ENCODE measurements at places on chromosomes 4 and X. TPM values are rescaled to one million over a fixed set of nuclear protein-coding genes. Genes with fewer than 3 reads are reported as not detected.

The RTL3 gene
- not detected for total RNA-seq

The PCYT1B gene
- total RNA-seq, result not detected

The SH3D19 gene
- total RNA-seq, result not detected

The SMIM31 gene
- not detected for total RNA-seq

The SULT1E1 gene
- total RNA-seq, result not detected

GRCh38 chr4:136319789-136320464 lies 1212.4 kb downstream of the PCDH18 start:
- H3K4me1 ChIP-seq, result no peaks in the 10 kb centered on the region
- no peak for DNase-seq
- H3K27ac ChIP-seq, result no peak overlapping the region
- no peaks in the 10 kb centered on the region for H3K27me3 ChIP-seq
- H3K4me3 ChIP-seq, result no peak overlapping the region
- no peaks in the 10 kb centered on the region for H3K36me3 ChIP-seq

GRCh38 chr4:182745237-182745636 lies 171.9 kb downstream of the DCTD start:
- no peaks in the 10 kb centered on the region for H3K27me3 ChIP-seq
- no peaks in the 10 kb centered on the region for H3K4me1 ChIP-seq
- no peak overlapping the region for H3K27ac ChIP-seq
- no peaks in the 10 kb centered on the region for H3K36me3 ChIP-seq
- no peak overlapping the region for H3K4me3 ChIP-seq

DNA sequence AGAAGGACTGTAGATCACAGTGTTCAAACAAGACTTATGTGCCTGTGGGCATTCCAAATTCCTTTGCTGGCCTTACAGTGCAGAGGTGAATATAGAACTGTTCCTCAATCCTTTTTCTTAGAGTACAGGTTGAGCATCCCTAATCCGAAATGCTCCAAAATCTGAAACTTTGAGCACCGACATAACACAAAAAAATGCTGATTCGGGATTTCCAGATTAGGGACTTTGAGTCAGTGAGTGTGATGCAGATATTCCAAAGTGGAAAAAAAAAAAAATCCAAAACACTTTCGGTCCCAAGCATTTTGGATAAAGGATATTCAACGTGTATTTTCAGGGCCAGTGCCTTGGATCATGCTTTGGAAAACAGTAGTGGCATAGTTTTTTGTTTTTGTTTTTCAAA lies 9.2 kb downstream of the SMS start:
- no peaks in the 10 kb centered on the region for H3K36me3 ChIP-seq
- no peaks in the 10 kb centered on the region for H3K27me3 ChIP-seq
- no peak overlapping the region for H3K4me3 ChIP-seq
- no peaks in the 10 kb centered on the region for H3K4me1 ChIP-seq
- H3K27ac ChIP-seq, result no peak overlapping the region

DNA sequence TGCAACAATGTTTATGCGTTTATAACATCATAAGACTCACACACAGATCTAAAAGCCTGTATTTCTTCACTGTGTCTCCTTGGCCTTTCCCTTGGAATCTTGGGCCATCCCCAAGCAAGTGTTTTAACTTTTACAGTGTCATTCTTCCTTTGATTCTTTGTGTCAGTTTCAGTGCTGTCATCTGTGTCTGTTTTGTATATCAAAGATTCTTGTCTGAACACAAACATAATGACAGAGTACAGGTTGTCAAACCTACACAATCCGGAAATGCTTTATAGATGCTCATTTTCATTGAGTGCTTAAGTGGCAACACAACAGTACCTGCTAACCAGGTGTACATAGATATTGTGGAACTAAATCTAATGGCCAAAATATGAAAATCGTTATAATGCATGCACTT lies 1500.0 kb downstream of the TECRL start:
- H3K36me3 ChIP-seq, result no peaks in the 10 kb centered on the region
- no peak overlapping the region for H3K4me3 ChIP-seq
- H3K27me3 ChIP-seq, result no peaks in the 10 kb centered on the region
- DNase-seq, result no peak
- H3K4me1 ChIP-seq, result no peaks in the 10 kb centered on the region

DNA sequence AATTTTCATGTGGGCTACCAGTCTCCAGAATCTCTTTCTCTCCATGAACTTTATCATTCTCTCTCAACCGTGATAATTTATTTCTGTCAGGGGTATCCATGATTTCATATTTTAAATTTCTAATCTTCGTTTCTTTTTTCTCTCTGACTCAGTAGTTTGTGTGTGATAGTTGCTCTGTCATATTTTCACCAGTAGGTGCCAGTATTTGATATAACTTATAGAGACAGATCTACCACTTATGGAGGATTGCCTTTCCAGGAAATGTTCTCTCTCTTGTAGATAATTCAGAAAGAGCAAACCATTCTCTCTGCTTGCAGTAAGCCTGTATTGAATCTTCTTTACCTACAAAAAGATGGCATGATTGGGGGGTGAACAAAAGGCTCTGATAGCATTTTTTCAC lies 79.3 kb upstream of the DYNLT3 start:
- no peak overlapping the region for H3K4me3 ChIP-seq
- no peak overlapping the region for H3K27ac ChIP-seq
- H3K27me3 ChIP-seq, result no peaks in the 10 kb centered on the region
- H3K36me3 ChIP-seq, result no peaks in the 10 kb centered on the region

DNA sequence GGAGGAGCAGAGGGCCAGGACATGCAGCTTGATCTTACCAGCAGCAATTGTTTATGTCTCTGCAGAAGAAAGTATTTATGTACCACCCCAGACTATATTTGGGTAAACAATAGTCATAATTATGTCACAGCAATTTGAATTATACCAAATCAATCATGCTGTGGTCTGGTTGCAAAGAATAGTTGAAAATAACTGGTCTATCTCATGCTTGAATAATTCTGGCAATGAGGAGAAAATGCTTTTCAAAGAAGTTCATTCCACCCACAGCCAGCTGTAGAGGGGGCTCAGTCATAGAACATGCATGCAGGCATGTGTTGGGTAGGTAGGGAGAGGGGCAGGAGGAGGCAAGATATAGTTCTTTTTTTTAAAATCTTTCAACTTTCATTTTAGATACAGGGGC lies 399.2 kb downstream of the IL15 start:
- no peak overlapping the region for H3K4me3 ChIP-seq
- no peaks in the 10 kb centered on the region for H3K27me3 ChIP-seq
- H3K27ac ChIP-seq, result no peak overlapping the region
- no peaks in the 10 kb centered on the region for H3K36me3 ChIP-seq

- no peak overlapping the region for H3K27ac ChIP-seq
- H3K4me1 ChIP-seq, result no peaks in the 10 kb centered on the region
- no peak overlapping the region for H3K4me3 ChIP-seq
- no peaks in the 10 kb centered on the region for H3K27me3 ChIP-seq
- no peak for DNase-seq
Observed at GRCh38 chrX:72392816-72393800, 87.4 kb upstream of the CITED1 start.

GRCh38 chr4:68062501-68062900 lies 67.2 kb downstream of the TMPRSS11F start:
- no peaks in the 10 kb centered on the region for H3K36me3 ChIP-seq
- DNase-seq, result no peak
- H3K4me1 ChIP-seq, result no peaks in the 10 kb centered on the region
- H3K27ac ChIP-seq, result no peak overlapping the region
- H3K27me3 ChIP-seq, result no peaks in the 10 kb centered on the region

DNA sequence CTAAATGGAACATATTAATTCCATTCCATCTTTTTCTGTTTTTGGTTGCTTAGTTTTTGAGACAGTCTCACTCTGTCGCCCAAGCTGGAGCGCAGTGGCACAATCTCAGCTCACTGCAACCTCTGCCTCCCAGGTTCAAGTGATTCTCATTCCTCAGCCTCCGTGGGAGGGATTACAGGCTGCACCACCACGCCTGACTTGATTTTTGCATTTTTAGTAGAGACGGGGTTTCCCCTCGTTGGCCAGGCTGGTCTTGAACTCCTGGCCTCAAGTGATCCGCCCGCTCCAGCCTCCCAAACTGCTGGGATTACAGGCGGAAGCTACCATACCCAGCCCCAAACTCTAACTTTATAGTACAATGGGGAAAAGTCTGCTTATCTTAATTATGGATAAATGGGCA lies 11.2 kb downstream of the HNRNPD start:
- H3K4me3 ChIP-seq, result no peak overlapping the region
- H3K36me3 ChIP-seq, result peaks cover 3% of the 10 kb centered on the region

DNA sequence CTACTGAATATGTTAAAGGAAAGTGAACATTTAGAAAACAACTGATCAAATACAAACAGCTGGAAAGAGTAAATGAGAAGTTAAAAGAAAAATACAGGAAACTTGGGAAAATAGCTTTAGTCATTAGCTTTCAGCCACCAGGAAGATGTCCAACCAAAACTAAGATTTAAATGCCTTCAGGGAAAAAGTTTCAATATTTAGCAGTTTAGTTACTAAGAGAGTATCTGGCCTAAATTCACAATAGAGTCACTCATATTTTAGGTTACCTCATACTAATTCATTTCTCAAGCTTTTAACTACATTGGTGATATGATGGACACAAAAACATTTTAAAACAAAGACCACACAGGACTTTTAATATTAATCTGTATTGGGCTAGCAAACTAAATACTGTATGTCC lies 13.1 kb upstream of the KLHL13 start:
- DNase-seq, result no peak
- H3K4me3 ChIP-seq, result no peak overlapping the region
- no peak overlapping the region for H3K27ac ChIP-seq
- H3K27me3 ChIP-seq, result no peaks in the 10 kb centered on the region
- H3K4me1 ChIP-seq, result no peaks in the 10 kb centered on the region

DNA sequence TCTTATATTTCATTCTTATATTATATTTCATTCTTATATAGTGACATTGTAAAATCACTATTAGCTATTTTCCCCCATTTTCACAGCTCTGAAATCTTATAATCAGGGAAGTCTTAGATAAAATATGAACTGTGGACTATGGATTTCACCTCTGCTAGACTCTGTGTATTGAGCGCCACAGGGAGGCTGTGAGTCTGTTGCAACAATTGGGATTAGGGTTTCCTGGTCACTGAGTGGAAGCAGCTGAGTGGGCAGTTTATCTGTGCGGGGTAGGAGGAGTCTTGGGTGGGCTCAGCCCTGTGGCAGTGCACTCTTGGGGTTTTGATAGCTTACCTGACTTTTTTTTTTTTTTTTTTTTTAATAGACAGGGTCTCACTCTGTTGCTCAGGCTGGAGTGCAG lies 249.5 kb downstream of the PTTG2 start:
- H3K27ac ChIP-seq, result no peak overlapping the region
- H3K27me3 ChIP-seq, result no peaks in the 10 kb centered on the region
- no peak overlapping the region for H3K4me3 ChIP-seq

DNA sequence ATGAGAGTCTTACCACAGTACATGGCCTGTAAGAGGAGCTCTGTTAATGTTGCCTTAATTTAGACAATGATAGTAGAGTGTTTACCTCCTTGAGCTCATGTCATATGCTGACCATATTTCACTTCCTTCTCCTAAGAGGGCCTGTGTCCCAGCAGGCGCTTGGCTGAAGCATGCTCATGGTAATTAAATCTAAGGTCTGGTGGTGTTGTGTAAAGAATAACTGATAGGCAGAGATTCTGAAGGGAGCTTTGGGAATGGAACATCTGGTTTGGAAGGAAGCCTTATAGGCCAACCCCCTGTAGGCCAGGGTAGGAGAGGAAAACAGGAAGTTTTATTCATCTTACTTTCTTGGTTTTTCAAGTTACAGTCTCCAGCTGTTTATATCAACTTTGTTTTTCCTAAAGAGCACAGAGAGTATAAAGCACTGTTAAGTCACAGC lies 300.2 kb downstream of the USP46 start:
- H3K27ac ChIP-seq, result no peak overlapping the region
- H3K4me3 ChIP-seq, result no peak overlapping the region
- no peaks in the 10 kb centered on the region for H3K27me3 ChIP-seq
- no peaks in the 10 kb centered on the region for H3K36me3 ChIP-seq

DNA sequence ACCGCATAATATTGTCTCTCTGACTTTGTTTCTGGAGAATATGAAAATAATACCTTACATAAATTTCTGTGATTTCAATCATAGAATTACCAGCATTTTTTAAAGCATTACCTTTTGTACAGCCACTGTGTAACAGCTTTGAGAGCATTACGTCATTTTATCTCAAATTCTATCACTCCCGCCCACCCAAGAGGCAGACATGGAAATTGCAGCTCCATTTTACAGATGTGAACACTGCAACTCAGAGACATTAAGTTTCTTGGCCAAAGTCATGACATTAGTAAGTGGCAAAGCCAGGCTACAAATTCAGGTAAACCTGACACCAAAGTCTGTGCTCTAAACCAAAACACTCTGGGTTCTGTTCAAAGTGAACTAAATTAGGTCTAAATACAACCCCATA lies 33.6 kb upstream of the KDR start:
- H3K4me1 ChIP-seq, result no peaks in the 10 kb centered on the region
- H3K4me3 ChIP-seq, result no peak overlapping the region
- no peaks in the 10 kb centered on the region for H3K36me3 ChIP-seq

GRCh38 chr4:138555108-138555507 lies 313.0 kb upstream of the SLC7A11 start:
- no peak overlapping the region for H3K27ac ChIP-seq
- no peak overlapping the region for H3K4me3 ChIP-seq
- H3K27me3 ChIP-seq, result no peaks in the 10 kb centered on the region
- no peaks in the 10 kb centered on the region for H3K4me1 ChIP-seq
- no peaks in the 10 kb centered on the region for H3K36me3 ChIP-seq
- no peak for DNase-seq

DNA sequence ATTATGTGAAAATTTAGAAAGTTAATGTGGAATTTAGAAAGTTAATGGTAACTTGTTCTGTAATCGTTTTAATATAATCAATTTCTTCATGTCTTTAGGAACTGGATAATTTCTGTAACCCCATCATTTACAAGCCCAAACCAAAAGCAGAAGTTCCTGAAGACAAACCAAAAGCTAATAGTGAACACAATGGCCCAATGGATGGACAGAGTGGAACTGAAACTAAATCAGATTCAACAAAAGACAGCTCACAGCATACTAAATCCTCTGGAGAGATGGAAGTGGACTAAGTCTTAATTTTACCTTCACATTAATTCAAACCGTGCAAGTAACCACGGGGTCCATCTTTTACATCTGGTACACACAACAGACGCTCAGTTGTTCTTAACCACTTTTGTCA lies 48.1 kb upstream of the PLK4 start:
- no peaks in the 10 kb centered on the region for H3K36me3 ChIP-seq
- H3K27me3 ChIP-seq, result no peaks in the 10 kb centered on the region
- peaks cover 5% of the 10 kb centered on the region for H3K4me1 ChIP-seq

DNA sequence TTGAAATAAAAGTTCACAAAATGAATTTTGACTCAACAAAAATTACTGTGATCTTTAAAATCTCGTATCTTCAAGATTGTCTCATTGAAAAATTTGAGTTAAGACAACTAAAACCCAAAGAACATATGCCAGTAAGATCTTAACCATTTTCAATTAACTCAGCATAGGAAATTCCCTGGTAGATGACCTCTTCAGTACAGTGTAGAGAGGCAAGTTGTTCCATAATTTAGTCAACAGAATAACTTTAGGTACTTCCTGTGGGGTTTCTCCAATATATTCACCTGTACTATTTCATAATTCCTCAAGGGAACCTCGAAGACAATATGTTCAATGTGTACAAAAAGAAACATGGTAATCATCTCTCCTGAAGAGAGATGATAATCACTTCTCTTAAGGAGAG lies 145.3 kb downstream of the COL25A1 start:
- no peak overlapping the region for H3K4me3 ChIP-seq
- H3K27ac ChIP-seq, result no peak overlapping the region
- no peaks in the 10 kb centered on the region for H3K36me3 ChIP-seq
- no peak for DNase-seq
- no peaks in the 10 kb centered on the region for H3K27me3 ChIP-seq
- H3K4me1 ChIP-seq, result no peaks in the 10 kb centered on the region

Measured in B cell (primary cell).